Lower lobe of right lung (tissue), 2 donors: ENCODE measurements at places on chromosomes 16 and 17.

- no peak for DNase-seq
- H3K4me1 ChIP-seq: no peaks in the 10 kb centered on the region
- H3K4me3 ChIP-seq: no peak overlapping the region
- H3K36me3 ChIP-seq: no peaks in the 10 kb centered on the region
These were observed 124.9 kb upstream of the KCNJ16 start for GRCh38 chr17:69949973-69950695.

GRCh38 chr16:12513791-12514175 lies 289.9 kb downstream of the CPPED1 start:
- no peak overlapping the region for H3K27ac ChIP-seq
- no peaks in the 10 kb centered on the region for H3K27me3 ChIP-seq
- no peak overlapping the region for H3K4me3 ChIP-seq
- no peak for DNase-seq
- H3K4me1 ChIP-seq: no peaks in the 10 kb centered on the region

DNA sequence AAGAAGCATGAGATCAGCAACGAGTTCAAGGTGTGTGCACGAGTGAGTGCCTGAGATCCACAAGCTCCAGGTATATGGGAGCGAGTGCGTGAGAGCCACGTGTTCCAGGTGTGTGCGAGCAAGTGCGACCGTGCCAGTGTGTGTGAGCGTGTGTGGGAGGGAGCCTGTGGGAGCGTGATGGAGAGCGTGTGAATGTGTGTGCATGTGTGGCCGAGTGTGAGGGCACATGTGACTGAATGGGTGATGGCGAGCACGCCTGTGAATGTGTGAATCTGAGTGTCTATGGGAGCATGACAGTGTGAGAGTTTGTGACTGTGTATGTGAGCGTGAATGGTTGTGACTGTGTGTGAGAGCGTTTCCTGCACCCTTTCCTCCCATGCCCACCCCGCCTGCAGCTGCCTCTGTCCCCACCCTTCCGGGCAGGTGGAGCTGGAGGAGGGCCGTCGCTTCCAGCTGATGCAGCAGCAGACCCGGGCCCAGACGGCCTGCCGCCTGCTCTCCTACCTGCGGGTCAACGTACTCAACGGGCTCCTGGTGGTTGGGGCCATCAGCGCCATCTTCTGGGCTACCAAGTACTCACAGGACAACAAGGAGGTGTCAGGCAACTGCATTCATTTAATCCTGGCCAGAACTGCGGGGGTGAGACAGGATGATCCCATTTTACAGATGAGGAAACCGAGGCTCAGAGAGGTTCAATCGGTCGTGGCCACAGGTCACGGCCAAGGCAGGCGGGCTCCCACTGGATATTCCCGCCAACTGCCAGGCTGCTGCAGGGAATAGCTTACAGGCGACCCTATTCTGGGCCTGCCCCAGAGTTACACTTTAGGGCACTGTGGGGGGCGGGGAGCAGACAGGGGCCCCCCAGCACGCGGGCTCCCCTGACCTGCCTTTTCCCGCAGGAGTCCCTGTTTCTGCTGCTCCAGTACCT lies 3.7 kb downstream of the TMC8 start:
- no peak overlapping the region for H3K4me3 ChIP-seq
- no peak overlapping the region for H3K27ac ChIP-seq
- DNase-seq: peak; percentile 80

- no peak overlapping the region for H3K4me3 ChIP-seq
- peaks cover 52% of the 10 kb centered on the region for H3K4me1 ChIP-seq
- H3K27me3 ChIP-seq: no peaks in the 10 kb centered on the region
- no peak for DNase-seq
These were observed 225.9 kb downstream of the SEC14L1 start for GRCh38 chr17:77366558-77367245.

DNA sequence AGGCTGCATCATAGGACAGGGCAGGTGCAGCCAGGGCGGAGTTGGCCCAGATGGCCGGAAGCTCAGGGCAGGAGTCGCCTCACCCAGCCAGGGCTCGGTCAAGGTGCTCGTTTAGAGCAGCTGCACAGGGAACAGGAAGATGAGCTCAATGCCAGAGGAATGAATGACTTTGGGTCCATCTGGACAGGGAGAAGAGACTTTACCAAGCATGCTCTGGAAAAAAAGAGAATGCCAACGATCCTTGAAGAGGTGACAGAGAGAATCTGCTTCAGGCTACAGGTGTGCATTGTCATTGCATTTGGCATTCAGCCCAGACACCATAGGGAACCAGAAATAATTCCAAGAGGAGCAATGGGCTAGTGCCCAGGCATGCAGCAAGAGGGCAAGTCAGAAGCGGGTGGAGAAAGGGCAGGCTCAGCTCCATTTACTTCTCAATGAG lies 6.7 kb upstream of the MPP3 start:
- no peak for DNase-seq
- H3K4me1 ChIP-seq: peaks cover 22% of the 10 kb centered on the region
- H3K4me3 ChIP-seq: no peak overlapping the region
- H3K36me3 ChIP-seq: no peaks in the 10 kb centered on the region
- no peak overlapping the region for H3K27ac ChIP-seq

DNA sequence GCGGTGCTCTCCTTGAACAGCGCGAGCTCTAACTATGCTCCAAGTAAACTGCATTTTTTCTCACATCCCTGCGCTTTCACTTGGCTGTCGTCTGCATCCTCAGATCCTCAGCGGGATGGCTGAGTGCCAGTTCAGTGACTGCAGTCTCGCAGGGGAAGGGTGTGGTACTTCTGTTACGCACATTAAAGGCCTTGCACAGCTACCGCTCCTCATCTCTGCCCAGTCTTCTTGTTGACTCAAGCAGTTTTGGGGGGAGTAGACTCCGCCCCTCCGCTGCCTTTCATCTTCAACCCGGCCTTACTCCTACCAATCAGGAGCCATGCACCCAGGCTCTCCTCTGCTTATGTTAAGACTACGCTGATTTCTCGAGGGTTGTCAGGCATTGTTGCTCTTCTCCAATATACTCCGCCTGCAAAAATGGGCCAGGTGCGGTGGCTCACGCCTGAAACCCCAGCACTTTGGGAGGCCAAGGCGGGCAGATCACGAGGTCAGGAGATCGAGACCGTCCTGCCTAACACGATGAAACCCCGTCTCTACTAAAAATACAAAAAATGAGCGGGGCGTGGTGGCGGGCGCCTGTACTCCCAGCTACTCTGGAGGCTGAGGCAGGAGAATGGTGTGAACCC lies 10.0 kb downstream of the ATP5PD start:
- no peaks in the 10 kb centered on the region for H3K27me3 ChIP-seq
- peak overlapping the region; percentile 15 for H3K4me3 ChIP-seq
- peaks cover 46% of the 10 kb centered on the region for H3K4me1 ChIP-seq
- peak overlapping the region; percentile 90 for H3K27ac ChIP-seq
- DNase-seq: peak; percentile 81

- no peaks in the 10 kb centered on the region for H3K36me3 ChIP-seq
- H3K4me1 ChIP-seq: no peaks in the 10 kb centered on the region
- no peaks in the 10 kb centered on the region for H3K27me3 ChIP-seq
- DNase-seq: no peak
- H3K27ac ChIP-seq: no peak overlapping the region
These were observed 4.3 kb downstream of the RNF112 start for GRCh38 chr17:19415311-19415710.
